ENCODE measurements at places on chromosomes 13 and 19.

GRCh38 chr19:24052811-24053210 is 34.2 kb upstream of the ZNF254 start:
- no peak for DNase-seq

DNA sequence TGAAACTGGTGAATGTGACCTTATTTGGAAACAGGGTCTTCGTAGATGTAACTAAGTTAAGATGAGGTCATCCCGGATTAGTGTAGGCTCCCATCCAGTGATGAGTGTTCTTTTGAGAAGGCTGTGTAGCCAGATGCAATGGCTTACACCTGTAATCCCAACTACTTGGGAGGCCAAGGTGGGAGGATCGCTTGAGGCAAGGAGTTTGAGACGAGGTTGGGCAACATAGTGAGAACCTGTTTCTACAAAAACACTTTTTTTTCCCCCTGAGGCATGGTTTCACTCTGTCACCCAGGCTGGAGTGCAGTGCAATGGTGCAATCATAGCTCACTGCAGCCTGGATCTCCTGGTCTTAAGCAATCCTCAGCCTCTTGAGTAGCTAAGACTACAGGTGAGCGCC is 36.4 kb downstream of the FBN3 start:
- no peak for DNase-seq

- DNase-seq, result no peak
These were observed 13.2 kb downstream of the C19orf44 start for GRCh38 chr19:16509141-16510061.

GRCh38 chr19:532561-533363 is 1.2 kb downstream of the CDC34 start:
- peak; percentile 78 for DNase-seq

DNA sequence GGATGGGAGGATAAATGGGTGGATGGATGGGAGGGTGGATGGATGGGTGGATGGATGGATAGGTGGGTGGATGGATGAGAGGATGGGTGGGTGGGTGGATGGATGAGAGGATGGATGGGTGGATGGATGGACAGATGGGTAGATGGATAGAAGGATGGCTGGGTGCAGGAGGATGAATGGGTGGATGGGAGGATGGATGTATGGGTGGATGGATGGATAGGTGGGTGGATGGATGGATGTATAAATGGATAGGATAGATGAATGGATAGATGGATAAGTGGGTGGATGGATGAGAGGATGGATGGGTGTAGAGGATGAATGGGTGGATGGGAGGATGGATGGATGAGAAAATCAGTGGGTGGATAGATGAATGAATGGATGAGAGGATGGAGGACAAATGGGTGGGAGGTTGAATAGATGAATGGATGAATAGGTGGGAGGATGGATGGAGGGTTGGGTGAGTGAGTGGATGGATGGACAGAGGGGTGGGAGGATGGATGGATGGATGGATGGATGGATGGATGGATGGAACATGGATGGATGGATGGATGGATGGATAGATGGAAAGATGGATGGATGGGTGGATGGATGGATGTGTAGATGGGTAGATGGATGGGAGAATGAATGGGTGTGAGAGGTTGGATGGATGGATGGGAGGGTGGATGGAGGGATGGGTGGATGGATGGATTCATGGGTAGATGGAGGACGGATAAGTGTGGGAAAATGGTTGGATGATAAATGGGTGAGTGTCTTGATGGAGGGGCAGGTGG is 35.9 kb upstream of the ONECUT3 start:
- no peak for DNase-seq

GRCh38 chr19:17260842-17261325 is 3.7 kb downstream of the USHBP1 start:
- DNase-seq, result peak; percentile 85

DNA sequence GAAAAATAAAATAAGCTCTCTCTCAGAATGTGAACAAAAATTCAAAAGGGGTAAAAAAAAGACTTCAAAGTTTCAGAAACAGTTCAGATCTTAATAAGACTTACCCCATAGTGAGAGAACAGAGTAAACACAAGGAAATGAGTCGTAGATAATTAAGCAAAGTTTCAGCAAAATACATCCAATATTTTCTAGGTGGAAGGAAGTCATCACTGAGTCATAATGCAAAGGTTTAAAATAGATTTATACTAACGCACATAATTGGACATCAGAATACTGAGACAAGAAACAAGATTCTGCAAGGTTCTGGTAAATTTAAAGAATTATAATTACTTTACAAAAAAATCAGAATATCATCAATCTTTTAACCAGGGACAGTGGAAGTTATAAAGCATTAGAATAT is 1370.7 kb upstream of the ATXN8OS start:
- peak; percentile 15 for DNase-seq

DNA sequence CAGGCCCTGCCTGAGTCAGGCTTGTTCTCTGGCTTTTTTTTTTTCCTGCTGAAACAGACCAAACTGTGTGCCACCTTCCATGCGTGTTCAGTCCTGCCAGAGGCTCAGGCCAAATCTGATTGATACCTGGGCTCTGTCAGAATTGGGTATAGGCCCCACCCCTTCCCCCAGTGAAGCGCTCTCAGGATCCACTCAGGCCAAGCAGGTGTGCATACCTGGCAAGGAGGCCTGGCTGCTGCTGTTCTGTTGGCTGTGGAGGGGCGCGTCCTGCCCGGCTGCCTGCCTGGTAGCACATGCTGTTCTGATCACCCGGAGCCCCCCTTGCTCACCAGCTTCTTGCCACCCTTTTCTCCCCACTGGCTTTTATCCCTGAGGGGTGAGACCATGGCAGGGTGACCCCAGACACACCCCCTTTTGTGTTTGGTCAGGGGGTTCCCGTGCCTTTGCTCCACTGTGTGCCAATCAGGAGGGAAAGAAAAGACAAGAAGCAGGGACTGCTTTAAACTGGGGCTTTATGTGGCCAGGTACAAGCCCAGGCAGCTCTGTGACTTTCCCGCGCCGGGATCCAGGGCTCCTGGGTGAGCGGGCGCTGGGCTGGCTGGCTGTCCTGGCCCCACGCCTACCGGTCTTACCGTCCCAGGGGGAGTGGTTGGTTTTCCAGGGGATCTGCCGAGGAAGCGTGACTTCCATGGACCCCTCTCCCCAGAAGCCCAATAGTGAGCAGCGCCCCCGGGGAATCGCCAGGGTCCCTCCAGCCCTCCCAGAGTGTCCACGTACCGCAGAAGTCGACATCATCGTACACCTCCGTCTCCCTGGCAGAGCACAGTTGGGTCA is 12.7 kb downstream of the PRAM1 start:
- peak; percentile 29 for DNase-seq

GRCh38 chr19:37902668-37903067 is 3.7 kb downstream of the WDR87 start:
- DNase-seq, result peak; percentile 84

- DNase-seq, result peak; percentile 96
These were observed 2.9 kb downstream of the IER2 start for GRCh38 chr19:13152974-13153568.

DNA sequence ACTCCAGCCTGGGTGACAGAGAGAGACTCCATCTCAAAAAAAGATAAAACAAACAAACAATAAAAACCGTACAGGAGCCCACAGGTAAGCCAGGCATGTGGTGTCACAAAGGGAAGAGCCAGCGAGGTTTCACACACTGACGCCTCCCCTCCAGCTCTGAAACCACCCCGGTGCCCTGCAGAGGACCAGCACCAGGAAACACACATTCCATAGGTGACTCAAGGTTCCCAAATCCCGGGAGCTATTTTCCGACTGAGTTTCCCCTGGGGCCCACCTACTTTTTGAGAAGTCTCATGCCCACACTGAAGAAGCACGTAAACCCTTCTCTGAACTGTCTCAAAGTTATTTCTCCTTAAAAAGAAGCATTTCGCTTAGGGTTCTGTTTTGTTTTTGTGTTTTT is 40.3 kb downstream of the RHPN2 start:
- no peak for DNase-seq

GRCh38 chr19:36547001-36547732 is 19.1 kb upstream of the ZNF260 start:
- DNase-seq, result peak; percentile 28

DNA sequence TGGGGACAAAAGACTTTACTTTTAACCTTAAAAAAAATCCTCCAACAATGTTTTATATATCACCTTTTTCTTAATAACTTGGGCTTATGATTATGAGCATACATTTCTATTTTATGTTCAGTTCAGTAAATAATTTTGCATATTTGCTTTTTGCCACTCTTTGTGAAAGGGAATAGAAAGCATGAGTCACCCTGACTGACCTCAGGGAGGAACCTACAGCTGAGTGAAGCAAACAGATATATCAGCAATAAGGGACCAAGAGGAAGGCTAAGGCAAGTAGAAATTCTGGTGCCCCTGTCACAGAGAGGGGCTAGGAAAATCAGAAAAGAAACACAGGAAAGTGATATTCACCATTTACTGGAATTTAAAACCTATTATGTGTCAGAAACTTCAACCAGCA is 37.2 kb upstream of the SOHLH2 start:
- peak; percentile 14 for DNase-seq

DNA sequence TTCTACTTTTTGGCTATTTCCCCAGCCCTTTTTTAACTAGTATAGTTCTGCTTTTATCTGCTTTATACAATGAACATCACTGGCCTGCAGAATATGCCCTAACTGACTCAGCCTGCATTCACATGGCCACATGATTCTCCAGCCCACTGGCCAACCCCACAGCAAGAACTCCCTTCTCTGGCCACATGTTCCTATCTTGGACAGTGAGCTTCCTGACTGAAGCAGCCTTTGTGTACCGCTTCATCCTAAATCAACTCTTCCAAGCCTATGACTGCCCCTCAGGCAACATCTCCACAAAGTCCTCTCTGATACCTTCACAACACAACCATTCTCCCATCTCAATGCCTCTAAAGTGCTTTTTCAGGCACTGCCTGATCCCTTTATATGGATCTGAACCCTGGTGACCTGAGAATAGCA is 214.1 kb downstream of the COL4A1 start:
- DNase-seq, result no peak

GRCh38 chr19:48784527-48784926 is 26.3 kb downstream of the BCAT2 start:
- DNase-seq, result peak; percentile 37

- DNase-seq, result peak; percentile 4
These were observed 3.2 kb downstream of the ZNF230 start for GRCh38 chr19:44005973-44006372.

Measured in ELR (cell line).